WTC11 (cell line): ENCODE measurements at places on chromosomes 1 and 21.

DNA sequence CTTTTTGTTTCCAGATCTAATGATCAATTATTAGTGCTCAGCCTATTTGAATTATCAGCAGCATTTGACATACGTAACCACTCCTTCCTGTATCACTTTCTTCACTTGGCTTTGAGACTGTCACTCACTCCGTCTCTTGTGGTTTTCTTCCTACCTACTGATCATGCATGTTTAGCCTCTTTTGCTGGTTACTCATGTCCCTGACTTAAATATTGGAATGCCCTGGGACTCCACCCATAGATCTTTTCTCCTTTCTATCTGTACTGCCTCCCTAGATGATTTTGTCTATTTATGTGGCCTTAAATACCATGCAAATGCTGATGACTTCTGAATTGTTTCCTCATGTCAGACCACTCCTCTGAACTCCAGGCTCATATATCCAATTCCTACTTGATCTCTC lies 57.7 kb upstream of the PDE4B start:
- no peak for DNase-seq

- DNase-seq = no peak
Observed at GRCh38 chr1:38546636-38547035, 312.9 kb downstream of the RRAGC start.

GRCh38 chr1:246760422-246761347 lies 36.5 kb downstream of the SCCPDH start:
- no peak for DNase-seq

DNA sequence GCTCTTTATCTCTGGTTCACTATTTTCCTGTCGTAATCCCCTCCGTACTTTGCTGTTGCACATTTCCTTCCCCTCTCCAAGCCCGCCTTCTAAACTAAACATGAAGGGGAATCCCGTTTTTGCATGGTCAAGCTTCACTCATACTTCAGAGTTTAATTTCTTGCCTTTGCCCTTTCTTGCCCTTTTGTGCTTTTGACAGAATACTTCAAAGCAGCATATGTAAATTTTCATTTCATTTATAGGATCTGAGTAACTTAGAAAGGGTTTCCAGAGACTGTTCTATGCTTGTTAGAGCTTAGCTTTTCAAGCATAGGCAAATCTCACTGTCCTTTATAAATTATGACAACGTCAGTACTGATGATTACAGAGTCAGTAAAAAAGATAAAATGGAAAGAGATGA lies 27.7 kb downstream of the SPATA45 start:
- DNase-seq = no peak

DNA sequence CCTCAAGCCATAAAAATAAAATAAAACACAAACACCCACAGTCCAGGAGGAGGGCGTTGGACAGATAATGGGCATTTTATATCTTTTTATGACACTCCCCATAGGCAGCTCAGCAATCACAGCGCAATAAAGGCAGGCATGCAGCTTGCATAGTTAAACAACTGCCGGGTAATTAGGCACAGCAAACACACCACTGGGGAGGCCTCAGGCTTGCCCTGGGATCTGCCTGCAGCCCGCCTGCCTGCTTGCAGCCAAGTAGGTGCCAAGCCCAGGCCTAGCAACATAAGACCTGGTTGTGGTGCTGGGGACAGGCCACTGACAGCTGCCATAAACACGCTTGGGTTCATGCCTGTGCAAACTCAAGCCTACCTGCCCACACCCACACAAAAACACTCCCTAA lies 54.2 kb downstream of the DMAP1 start:
- no peak for DNase-seq

- no peak for DNase-seq
Observed at GRCh38 chr1:45458894-45459293, 32.1 kb downstream of the TESK2 start.

- DNase-seq = no peak
Observed at GRCh38 chr1:235027862-235028250, 100.8 kb downstream of the TOMM20 start.

GRCh38 chr1:61149010-61149860 lies 66.9 kb downstream of the NFIA start:
- DNase-seq = no peak

DNA sequence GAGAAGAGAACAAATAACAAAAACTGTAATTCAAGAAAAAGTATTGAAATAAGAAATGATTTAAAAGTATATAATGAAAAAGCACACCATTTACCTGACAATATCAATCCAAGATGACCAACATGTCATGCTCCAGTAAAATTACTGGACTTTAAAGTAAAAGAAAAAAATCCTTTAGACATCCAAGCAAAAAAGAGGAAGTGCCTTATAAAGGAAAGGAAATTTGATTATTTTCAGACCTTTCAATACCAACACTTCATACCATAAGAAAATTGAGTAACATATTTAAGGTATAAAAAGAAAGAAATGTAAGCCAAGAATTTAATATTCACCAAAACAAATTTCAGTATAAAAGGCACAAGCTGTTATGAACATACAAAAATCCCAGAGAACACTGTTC lies 46.2 kb upstream of the SSX2IP start:
- no peak for DNase-seq

DNA sequence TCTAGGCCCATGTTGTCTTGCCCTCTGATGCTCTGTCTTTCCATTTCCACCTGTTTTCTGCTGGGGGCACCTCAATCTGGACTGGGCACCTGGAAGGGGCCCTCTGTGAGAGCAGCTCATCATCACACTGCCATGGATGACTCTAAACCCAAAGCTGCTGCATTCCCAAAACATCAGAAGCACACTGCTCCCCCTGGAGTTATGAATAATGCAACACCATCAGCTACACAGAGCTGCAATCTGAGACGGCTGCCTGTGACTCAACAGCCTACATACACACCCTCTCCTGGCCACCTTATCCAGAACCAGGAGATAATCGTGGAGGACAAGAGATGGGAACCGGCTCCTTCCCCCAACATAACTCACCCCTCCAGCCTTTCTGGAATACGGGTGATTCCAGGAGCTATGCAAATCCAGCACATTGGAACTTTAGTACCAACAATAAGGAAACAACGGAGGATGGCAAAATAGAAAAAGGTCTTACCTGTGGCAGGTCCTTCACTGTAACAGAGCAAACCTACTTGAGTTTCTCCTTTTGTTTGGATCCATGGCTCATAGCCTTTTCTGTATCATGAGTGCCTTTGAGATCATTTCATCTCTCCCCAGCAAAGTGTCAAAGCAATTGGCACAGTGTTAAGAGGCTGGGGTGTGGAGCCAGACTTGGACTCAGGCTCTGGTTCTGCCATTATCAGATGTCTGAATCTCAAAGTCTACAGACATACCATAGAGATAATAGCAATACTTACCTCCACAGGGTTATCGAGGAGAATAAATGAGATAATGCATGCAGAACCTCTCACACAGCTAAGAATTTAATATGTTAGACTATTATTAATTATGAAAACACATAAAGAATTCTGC lies 29.3 kb downstream of the AK2 start:
- no peak for DNase-seq

GRCh38 chr1:233587958-233588799 lies 25.7 kb upstream of the KCNK1 start:
- DNase-seq = peak; percentile 34

DNA sequence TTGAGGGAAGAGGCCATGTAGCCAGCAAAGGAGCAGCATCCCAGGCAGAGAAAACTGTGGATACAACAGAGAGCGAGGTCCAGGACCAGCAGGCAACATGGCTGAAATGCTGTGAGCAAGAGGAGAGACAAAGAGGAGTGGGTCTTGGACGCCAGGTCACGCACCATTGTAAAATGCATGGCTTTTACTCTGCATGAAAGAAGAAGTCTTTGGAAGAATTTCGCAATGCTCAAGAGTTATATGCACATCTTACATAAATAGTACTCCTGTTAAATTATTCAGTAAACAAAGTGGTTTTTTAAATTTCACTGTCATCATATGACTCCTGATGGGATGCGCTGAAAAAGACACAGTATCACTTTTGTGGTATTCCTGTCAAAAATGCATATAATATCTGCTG lies 3.5 kb downstream of the CD244 start:
- DNase-seq = no peak

GRCh38 chr1:102097451-102097850 lies 100.7 kb upstream of the OLFM3 start:
- no peak for DNase-seq

DNA sequence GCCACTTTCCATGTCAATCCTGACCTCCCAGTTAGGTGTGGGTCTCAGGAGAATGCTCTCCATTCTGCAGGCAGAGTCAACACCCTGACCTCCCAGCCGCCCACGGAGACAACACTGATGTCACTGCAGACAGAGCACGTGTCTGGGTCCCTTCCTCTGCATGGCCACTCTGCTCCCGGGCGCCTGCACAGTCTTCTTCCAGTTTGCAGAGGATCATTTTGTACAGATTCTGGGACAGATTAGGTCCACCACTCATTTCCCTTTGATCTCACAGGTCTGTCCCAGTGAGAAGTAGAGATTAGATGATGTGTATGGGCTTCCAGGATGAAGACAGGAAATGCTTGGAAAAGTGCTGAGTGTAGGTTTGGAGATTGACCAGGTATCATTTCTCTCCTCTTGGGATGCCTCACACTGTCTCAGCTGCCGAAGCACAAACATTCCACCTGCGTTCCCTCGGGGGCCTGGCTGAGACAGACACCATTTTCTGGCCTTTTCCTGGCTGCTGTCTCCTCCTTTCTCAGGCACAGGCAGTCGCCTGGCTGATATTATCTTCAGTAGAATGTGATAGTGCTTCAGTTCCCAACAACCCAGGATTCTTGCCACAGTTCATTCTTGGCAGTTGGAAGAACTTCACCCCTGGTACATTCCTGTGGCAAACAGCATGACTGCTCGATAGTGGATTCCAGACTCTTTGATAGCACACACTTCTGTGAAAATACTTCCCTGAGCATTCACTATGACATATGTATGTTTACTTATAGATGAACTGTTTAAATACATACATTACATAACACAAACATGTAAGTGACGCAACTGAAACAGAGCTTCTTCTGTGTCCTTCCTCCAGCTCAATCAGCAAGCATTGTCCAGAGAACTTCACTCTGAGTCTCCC lies 7.9 kb downstream of the MYBPHL start:
- no peak for DNase-seq

GRCh38 chr1:12521096-12521495 lies 96.9 kb downstream of the DHRS3 start:
- no peak for DNase-seq

DNA sequence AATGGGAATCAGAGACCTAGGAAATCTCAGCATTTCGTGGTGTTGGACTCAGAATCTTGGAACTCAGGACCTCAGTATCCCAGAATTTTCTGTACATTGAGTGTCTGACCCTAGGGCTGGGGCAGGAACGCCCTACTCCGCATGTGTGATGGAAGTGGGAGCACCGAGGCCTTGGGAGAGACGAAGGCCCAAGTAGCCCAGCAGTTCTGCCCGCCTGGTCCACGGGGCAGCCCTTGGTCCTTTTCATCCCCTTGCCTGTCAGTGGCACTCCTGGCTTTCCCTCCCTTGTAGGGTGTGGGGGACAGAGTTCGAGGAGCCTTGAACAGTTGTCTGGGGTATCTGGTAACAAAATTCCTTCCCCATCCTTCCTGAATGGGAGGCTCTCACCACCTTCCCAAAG lies 10.2 kb downstream of the A3GALT2 start:
- no peak for DNase-seq

GRCh38 chr1:30801771-30802198 lies 44.2 kb upstream of the LAPTM5 start:
- DNase-seq = peak; percentile 97

DNA sequence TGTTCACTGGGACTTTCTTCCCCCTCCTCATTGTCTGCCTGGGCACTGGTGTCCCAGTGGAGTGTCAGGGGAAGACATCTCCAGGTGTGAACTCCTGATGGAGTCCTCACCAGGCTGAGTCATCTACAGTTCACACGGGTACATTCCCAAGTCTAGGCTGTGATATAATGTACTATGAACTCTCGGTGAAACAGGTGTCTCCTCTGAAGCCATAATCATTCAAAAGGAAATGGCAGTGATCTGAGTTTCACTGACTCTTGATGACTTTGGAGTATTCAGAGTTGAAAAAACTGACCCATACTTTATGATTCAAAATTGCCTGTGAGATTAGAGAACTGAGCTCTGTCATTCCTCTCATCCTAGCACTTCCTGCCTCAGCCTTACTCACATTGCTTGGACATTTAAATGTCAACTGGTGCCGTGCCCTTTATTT lies 9.1 kb downstream of the LAMC2 start:
- DNase-seq = no peak

- no peak for DNase-seq
Observed at GRCh38 chr1:246695136-246695535, 29.1 kb upstream of the SCCPDH start.

GRCh38 chr1:4561205-4561604 lies 93.2 kb upstream of the AJAP1 start:
- DNase-seq = no peak

DNA sequence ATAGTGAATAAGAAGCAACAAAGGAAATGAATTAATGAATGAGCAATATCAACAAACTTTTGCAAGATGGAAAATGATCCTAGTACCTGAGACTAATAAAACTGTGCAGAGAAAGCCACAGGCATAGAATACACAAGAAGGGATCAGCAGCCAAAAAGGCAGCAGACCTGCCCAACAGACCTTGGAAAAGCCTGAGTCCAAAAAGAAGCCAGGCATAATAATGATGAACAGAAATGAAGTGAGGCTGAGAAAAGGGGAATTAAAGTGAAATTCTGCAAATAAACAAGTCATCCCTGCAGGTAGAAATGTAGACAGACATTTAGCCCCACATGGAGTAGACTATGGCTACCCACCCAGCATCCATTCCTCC lies 10.3 kb upstream of the PHTF1 start:
- no peak for DNase-seq

- DNase-seq = no peak
Observed at GRCh38 chr21:45545691-45546531, 3.7 kb upstream of the SLC19A1 start.

GRCh38 chr1:224262373-224263054 lies 67.5 kb downstream of the NVL start:
- DNase-seq = no peak

DNA sequence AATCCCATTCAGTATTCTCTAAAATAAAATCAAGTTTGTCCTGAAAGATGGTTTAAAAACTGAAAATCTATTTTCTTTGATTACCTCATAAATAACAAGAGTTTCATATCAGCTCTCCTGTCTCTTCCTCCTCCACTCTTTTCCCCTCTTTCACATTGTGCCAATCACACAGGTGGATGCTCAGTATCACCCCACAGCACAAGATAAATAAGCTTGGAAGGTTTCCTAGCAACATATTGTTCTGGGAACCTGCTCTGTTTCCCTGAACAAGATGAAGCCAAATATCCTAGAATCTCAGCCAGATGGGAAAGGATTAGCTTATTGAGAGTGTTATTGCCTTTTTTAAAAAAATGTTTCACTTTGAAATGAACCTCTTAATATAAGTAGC lies 45.7 kb upstream of the CACYBP start:
- no peak for DNase-seq

- no peak for DNase-seq
Observed at GRCh38 chr1:23385119-23385621, 15.5 kb upstream of the ZNF436 start.

DNA sequence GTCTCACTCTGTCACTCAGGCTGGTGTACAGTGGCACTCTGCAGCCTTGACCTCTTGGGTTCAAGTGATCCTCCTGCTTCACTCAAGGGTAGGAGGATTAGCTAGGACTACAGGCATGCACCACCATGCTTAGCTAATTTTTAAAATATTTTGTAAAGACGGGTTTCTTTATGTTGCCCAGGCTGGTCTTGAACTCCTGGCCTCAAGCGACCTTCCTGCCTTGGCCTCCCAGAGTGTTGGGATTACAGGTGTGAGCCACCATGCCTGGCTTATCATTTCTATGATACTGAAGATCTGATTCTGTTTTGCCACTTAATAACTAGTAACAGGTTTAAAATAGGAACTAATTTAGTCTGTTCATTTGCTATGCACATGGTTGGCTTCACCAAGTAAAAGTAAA lies 33.6 kb downstream of the GNAI3 start:
- DNase-seq = no peak
